ENCODE measurements at places on chromosomes 3 and 15.

DNA sequence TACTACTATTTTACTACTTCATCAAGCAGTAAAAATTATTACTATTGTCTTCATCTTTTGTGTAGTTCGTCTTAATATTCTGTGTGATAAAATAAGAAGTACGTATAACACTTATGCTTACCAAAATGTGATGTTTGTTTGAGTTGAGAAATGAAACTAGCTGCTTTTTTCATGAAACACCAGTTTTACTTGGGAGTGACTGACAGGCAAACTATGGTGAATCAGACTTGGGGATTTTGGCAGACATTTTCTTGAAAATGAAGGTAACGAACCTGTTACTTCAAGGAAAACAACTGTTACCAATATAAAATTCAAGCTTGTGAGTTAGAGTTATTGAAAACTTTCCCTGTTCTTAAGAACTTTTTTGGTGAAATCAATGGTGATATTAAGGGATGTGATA lies 10.3 kb downstream of the U2SURP start:
- no peak for DNase-seq

DNA sequence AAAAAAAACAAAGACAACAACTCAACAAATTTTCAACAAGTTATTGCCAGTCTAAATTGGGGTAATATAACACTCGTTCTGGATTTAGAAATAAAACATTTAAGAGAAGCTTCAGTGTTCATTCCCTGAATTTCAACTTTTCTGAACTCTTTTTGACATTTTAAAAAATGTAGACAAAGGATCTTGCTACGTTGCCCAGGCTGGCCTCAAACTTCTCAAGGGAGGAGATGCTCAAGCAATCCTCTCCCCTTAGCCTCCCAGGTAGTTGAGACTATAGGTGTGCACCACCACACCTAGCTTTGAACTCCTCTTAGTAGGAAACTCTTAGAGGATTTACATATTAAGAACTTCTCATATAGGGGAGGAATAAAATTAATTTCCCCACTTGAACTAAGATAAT lies 91.9 kb downstream of the AKAP13 start:
- DNase-seq, result no peak

DNA sequence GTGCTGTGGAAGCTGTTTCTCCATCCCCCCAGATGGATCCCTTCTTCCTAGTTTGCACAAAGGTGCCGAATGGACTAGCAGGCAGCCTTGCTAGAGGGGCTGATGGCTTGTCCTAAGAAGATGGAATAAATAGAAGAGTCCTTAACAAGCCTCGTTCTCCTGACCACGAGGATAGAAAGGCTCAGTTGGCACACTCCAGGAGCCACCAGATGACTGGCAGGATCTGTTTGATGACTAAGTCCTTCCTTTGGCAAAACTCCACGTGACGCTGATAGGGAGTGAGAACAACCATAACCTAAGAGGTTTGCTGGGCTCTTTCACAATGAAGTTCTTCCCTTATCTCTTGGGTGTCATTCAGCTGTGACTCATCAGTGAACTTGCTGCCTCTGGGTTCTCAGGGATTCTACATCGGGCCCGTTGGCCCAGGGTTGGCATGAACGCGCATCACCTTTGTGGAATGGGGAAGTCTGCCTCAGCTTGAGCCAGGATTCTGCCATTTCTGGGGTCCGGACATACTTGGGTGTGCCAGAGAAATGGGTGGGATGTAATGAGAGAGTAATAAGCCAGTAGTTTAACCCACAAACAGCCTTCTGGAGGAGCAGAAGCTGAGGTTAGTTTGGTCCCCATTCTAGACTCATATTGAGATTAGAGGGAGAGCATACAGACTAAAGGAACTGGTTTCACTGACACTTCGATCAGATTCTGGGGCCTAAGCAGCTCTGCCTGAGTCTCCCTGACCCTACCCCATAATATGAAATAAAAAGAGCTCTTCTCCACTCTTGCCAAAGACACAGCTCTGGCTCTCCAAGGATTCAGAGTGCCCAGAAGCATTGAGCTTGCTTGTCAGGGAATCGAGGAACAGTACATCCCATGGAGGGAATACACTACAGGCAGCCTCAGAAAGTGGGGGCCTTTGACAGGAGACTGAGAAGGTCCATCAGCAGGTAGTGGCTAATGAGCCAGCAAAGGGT lies 2.0 kb upstream of the MELTF start:
- no peak for DNase-seq

- no peak for DNase-seq
Observed at GRCh38 chr15:45151998-45152828, 22.4 kb downstream of the DUOX1 start.

- DNase-seq, result no peak
Observed at GRCh38 chr3:146227486-146227885, 23.4 kb downstream of the PLSCR4 start.

DNA sequence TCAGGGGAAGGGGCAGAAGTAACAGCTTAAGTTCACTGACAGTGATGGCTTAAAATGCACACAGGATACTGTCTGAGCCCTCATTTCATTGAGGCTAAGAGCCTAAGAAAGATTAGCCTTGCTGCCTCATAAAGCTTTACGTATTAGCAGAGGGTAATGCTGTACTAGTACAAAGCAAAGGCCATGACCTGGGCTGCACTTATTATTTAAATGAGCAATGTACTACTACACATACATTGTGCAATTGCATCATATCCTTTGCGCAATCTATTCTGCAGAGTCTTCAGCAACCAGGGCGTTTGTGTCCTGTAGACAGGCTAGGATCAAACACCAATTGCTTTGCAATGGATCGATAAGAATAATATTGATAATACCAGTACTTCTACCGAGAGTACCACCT lies 221.8 kb downstream of the TPRG1 start:
- no peak for DNase-seq

GRCh38 chr3:163622384-163622783 lies 1455.9 kb downstream of the SI start:
- DNase-seq, result no peak

DNA sequence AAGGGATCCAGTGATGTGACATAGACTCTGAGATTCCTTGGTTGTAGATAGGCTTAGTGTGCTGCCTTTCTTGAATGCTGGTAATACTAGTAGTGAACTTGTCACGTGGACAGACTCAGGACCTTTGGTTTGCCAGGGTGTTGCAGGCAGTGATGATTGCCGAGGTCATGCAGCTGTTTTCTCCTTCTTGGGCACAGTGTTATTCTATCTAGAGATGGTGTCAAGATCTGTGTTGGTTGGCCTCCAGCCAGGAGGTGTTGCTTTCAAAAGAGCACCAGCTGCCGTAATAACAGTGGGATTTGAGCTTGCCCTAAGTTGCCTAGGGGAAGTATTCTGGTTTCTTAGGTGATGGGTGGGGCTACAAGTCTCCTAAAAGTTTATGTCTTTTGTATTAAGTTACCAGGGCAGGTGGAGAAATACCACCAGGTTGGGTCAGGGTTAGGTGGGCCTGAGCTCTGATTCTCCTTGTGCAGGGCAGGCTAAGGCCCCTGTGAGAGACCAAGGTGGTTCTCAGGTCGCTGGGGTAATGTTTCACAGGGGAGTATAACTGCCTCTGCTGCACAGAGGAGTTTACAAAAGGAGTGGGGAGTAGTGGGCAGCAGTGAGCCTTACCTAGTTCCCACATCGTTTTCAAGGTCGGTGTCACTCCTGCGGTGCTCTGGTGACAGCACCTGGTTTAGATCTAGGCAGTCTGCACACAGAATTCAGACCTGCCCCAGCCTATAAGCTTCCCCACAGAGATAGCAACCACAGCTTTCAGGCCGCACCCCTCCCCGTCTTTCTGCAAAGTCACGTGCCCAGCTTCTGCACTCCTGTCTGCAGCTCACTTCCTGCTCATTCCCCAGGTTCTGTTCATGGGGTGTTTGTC lies 350.3 kb downstream of the DOCK3 start:
- peak; percentile 69 for DNase-seq

- no peak for DNase-seq
Observed at GRCh38 chr3:43872901-43873300, 182.2 kb downstream of the ABHD5 start.

- DNase-seq, result no peak
Observed at GRCh38 chr3:111653766-111654165, 58.6 kb upstream of the ZBED2 start.

- DNase-seq, result no peak
Observed at GRCh38 chr15:74129586-74130154, 716 bp upstream of the ISLR2 start.

GRCh38 chr15:74725845-74726773 lies 781 bp upstream of the CYP1A1 start:
- DNase-seq, result peak; percentile 55

GRCh38 chr3:124660599-124660998 lies 69.7 kb upstream of the UMPS start:
- no peak for DNase-seq

- no peak for DNase-seq
Observed at GRCh38 chr3:125961289-125961589, 7.7 kb upstream of the ROPN1B start.

Data from activated T-helper 1 cell treated with Interleukin-2 at 50 U/mL for 16 hours (primary cell).